ENCODE measurements at places on chromosomes 1 and 21.

- no peak for DNase-seq
Measured at GRCh38 chr21:33427051-33427450, 23.8 kb downstream of the IFNGR2 start.

DNA sequence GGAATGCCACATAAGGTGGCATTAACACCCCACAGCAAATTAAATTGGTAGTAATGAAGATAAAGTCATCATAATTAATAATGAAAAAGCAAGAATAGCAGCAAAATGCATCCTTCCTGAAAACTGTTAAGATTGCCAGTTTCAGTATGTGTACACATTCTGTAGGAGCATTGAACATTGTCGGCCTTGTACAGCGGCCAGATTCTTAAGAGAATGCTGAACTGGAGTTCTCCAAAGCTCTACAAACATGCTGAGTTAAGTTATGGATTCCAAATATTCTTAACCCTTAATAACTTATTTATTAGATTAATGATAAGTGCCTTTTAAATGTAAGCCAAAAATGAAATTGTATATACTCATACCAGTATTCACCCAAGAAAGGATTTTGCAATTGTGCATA lies 189.9 kb downstream of the AK5 start:
- no peak for DNase-seq

DNA sequence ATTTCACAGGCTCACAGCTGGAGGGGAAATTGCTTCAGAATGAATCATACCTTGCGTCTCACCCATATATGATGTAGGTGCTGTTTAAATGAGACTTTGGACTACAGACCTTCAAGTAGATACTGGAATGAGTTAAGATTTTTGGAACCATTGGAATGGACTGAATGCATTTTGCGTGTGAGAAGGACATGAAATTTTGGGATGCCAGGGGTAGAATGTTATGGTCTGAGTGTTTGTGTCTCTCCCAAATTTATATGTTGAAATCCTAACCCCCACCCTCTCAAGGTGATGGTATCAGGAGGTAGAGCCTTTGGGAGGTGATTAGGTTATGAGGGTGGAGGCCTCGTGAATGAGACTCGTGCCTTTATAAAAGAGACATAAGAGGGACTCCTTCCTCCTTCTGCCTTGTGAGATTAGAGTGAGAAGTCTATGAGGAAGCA lies 41.4 kb downstream of the KCNK1 start:
- no peak for DNase-seq

- DNase-seq = no peak
Measured at GRCh38 chr1:246157516-246157915, 349.6 kb downstream of the SMYD3 start.

DNA sequence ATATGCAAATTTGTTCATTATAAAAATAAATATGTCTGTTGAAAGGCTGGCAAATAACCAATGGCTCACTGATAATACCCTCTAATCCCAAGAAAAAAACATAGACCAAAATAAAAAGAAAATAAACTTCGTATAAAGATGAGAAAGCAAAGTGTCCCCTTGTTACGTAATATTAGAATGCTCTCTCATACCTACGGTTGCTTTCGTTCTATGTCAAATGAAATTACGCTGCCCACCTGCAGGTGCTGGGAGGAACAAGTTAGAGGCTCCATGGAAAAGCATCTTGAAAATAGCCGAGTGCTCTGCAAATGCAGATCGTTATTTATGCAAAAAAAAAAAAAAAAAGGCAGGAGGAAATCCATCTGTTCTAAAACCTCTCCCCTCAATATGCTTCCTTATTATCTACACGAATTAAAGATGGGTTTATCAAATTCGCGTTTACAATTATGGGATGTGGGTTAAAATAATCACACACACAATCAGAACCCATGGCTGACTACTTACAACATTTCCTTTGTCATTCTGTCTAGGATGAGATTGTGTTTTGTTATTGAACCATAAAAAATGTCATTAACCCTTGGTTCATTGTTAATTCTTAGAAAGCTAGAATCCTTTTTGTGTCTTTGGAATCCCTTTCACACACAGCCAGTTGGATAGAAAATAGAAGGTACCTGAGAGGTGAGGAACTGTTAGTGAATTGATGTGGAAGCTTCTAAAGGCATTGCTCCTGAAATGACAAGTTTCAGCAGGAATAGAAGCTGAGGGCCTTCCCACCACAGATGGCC lies 268.6 kb downstream of the SETD4 start:
- DNase-seq = no peak

GRCh38 chr21:26433386-26433785 lies 139.7 kb downstream of the CYYR1 start:
- DNase-seq = no peak

- DNase-seq = peak; percentile 5
Measured at GRCh38 chr1:64163970-64164369, 39.5 kb upstream of the UBE2U start.

DNA sequence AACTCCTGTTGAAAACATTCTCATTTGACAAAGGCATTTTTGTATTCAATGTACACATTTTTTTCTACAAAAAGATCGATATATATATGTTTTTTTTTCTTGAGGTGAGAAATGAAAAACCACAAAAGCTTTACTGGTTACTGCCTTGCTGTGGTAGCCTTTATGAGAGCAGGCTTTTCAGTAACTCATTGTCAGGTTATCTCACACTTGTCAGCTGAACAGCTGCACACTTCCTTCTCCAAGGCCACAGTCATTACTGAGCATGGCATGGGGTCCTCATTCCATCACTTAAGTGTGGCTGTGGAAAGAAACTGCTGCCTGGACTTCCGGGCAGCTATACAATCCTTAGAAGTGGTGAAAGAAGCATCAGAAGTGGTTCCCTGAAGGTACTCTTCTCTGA lies 169.3 kb upstream of the ZP4 start:
- no peak for DNase-seq

DNA sequence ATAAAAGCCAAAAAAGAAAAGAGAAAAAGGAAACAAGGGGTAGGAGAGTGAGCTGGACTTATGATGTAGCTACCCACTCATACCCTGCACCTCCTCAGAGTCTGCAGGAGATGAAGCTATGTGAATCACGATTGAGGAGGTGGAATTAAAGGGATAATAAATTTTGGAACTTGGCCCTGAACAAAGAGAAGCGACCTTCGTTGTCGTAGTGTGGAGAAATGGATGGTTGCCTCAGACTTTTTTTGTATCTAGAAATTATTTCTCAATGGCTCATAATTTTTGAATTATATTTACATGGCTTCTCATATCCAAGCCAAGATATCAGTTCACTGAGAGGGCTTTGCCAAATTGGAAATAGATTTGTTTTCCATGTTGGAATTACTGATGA lies 37.8 kb upstream of the SIPA1L2 start:
- no peak for DNase-seq

DNA sequence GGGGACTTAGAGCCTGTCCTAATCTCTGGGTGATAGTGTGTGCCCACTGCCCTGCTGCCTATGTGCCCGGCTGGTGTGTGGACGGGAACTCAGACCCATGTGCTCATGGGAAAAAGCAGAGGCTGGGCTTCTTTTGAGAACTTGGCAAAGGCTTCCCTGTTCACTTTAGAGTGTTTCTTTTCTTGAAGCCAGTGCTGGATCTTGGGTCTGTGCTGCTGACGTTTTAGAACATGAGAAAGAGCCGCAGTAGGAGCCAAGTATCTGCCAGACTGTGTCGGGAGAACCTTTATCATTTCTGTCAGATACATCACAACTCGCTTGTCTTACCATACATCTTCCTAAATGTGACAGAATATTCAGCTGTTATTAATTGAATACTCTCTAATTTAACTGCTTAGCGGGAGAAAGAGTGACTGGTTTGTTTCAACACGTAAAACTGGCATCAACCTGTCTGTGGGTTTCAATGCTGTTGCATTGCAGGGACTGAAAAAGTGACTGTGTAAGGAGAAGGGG lies 195.2 kb downstream of the PBX1 start:
- DNase-seq = no peak

DNA sequence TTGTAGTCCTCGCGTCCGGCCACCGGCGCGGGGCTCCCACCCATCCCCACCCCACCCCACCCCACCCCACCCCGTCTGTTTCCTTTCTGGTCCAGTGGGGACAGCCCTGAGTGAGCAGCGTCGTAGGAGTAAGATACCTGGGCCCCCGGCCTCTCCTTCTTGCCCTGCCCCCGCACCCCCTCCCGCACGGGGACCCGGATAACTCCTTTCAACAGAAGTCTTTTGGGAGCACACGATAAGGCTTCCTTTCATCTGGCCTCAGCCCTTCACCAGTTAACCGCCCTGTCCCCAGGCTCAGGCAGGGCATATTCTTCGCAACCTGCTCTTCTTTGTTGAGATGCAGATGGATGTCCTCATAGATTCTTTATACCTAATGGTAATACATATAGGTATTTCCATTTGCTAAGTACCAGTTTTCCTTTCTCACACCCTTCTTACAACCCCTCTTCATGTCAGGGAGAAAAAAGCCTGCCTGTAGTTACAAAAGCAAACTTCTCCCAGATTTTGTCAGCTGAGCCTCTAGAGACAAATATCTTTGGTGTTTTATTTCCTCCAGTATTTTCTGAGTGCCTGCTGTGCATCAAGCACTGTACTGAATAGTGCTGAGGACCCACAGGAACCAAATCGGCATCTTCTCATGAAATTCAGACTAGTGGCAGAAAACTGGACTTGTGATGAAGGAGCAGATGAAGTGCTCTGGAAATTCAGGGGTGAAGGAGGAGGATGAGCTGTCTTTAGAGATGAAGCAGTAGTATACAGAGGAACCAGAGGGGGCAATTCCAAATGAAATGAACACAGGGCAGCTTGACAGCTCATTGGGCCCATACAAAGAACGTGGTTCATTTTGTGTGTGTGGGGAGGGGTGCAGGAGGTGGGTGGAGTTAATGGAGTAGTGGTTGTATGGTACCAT lies 33.6 kb downstream of the SLC2A1 start:
- no peak for DNase-seq

DNA sequence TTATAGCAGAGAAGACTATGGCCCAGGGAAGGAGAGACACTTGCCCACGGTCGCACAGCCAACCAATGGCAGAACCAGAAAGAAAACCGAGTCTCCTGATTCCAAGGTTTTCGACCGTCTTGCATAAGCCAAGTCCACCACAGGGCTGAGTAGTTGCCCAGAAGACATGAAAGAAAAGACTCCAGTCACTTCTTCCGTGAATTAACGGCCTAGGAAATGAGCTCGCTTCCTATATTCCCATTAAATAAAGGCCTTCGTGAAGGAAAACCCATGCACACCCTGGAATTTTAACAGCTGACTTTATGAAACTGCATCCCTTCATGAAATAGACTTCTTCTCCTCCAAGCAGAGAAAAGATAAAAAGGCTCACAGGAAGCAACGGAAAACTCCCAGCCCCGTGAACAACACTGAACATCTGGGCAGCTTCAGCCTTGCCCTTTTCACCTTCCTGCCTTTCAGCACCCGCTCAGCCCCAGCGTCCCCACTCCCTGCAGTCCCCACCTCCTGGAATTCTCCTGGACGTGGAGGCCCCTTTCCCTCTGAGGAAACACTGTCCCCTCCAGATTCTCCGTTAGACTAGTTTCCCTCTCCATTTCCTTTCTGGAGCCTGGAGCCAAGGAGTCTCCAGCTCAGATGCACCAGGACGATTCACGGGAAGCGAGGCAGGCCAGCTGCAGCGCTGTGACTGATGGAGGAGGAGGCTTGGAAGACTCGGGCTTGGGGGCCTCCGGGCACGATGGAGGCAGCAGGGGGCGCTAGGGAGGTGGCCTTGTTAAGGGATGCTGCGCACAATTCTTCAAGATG lies 2.7 kb upstream of the MYOC start:
- peak; percentile 62 for DNase-seq

- DNase-seq = no peak
Measured at GRCh38 chr1:111045033-111045722, 81.5 kb upstream of the LRIF1 start.

DNA sequence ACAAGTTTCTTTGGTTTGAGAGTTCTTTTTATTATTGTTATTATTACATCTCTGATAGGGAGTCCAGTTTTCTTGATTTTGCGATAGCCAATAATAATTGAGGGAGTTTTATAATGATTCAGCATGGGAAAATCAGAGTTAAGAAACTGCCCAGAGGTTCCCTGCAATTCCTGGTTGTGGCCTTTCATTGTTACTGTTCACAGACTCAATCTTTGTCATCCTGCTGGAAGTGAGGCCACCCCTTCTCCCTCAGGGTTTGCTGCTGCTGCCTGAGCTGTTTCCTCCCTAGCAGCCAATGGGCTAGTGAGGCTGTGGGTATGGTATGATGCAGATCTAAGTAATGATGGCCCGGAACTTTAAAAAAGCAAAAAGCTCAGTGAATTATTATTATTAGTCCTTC lies 50.2 kb upstream of the TACSTD2 start:
- no peak for DNase-seq

GRCh38 chr1:160007577-160008200 lies 24.1 kb downstream of the PIGM start:
- no peak for DNase-seq

DNA sequence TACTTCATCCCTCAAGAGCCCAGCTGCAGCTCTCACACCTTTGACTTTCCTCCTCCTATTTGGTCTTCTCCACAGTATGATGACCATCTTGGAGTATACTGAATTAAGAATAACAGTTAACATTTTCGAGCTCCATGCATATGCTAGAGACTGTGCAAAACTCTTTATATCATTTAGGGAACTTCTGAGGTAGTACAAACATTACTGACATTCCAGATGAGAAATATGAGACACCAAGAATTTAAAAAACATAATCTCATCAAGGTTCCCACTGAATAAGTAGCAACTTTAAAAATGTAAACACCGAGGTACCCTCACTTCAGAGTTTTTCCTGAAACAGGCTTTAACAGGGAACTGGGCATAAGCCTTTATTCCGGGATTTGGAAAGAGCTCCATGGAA lies 22.7 kb downstream of the FMO3 start:
- no peak for DNase-seq

Measured in mucosa of descending colon (tissue), 3 donors.